ENCODE measurements at places on chromosomes 7 and 10. TPM values are rescaled to one million over a fixed set of nuclear protein-coding genes. Genes with fewer than 3 reads are reported as not detected.

The R3HCC1L gene
- 5.2 TPM for total RNA-seq

DNA sequence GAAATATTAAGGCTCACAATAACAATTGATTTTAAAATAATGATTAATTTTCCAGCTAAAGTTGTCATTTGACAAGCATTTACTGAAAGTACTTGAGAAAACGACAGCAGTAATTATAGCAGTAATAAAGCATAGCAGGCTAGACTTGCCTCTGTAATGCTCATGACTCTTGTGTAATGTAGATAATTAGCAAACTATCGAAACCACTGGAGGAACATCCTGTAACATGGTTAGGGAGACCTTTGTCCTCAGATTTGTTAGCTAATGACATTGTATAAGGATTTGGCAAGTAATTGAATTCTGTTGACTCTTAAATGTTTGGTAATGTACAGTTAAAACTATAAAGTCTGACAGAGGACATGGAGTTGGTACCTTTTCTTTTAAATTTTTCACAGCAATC, 24.8 kb downstream of the ARL4A start:
- no peak overlapping the region for H3K27ac ChIP-seq
- H3K36me3 ChIP-seq, result no peaks in the 10 kb centered on the region
- no peak for DNase-seq

- no peak for DNase-seq
- H3K27ac ChIP-seq, result no peak overlapping the region
- no peak overlapping the region for H3K4me3 ChIP-seq
- no peaks in the 10 kb centered on the region for H3K4me1 ChIP-seq
These were observed 104.6 kb downstream of the HECTD2 start for GRCh38 chr10:91514787-91515186.

DNA sequence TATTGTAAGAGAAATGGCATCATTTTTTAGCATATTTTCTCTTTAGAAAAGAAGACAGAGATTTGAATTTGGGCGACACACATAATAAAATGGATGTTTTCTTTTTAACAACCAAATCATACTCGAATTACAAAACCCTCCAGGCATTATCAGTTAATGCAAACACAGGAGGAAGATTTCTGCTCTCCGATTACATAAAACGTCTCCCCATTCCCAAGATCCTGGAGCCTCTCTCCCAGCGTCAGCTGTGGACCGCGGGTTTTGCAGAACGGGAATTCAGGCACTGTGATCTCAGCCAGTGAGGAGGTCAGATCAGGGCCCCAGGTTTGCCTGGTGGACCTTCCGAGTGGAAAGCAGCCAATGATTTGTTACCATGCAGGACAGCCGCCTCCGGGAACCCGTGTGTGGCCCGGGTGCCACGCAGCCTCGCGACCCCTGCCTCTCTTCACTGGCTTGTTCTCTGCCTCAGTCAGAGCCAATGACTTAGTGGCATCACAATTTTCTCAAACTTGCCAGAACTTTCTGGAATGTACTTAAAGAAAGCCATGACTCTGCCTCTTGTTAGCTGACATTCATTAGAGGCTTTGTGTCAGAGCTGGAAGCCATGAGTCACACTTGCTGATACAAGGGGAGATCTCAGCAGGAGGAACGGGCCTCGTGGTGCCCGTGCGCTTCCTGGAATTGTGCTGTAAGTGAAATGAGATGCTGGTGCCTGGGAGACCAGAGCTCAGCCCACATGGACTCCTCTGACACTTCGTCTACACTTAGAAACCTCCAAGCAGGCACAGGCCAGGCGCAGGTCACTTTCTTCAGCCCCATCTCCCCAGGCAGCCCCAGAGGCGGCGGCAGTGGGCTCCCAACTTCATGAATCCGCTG, 246.1 kb downstream of the KLF6 start:
- no peaks in the 10 kb centered on the region for H3K36me3 ChIP-seq
- H3K4me1 ChIP-seq, result peaks cover 21% of the 10 kb centered on the region
- H3K27me3 ChIP-seq, result no peaks in the 10 kb centered on the region
- peak overlapping the region; percentile 72 for H3K27ac ChIP-seq
- peak; percentile 90 for DNase-seq

GRCh38 chr7:142440219-142440905, 182.5 kb upstream of the PRSS58 start:
- no peaks in the 10 kb centered on the region for H3K36me3 ChIP-seq
- no peaks in the 10 kb centered on the region for H3K4me1 ChIP-seq
- no peaks in the 10 kb centered on the region for H3K27me3 ChIP-seq
- H3K4me3 ChIP-seq, result no peak overlapping the region
- DNase-seq, result no peak

GRCh38 chr7:102305414-102306268, 19.0 kb downstream of the SH2B2 start:
- DNase-seq, result no peak
- H3K36me3 ChIP-seq, result no peaks in the 10 kb centered on the region
- H3K4me1 ChIP-seq, result no peaks in the 10 kb centered on the region
